ENCODE measurements at places on chromosomes 1 and 21. TPM values are rescaled to one million over a fixed set of nuclear protein-coding genes. Genes with fewer than 3 reads are reported as not detected.

Gene ZNF695
- 3.7 TPM for polyA plus RNA-seq

Gene CCDC24
- 27.9 TPM for polyA plus RNA-seq

Gene SLC9C2
- 0.87 TPM for polyA plus RNA-seq

Gene PDZK1
- 0.77 TPM for polyA plus RNA-seq

Gene AKNAD1
- polyA plus RNA-seq = not detected

Gene NUF2
- polyA plus RNA-seq = 7.6 TPM

Gene MAP1LC3C
- not detected for polyA plus RNA-seq
